AG08395 (cell line): ENCODE measurements at places on chromosomes 4 and X.

- DNase-seq, result no peak
These were observed 84.8 kb upstream of the TFDP3 start for GRCh38 chrX:133302775-133303445.

DNA sequence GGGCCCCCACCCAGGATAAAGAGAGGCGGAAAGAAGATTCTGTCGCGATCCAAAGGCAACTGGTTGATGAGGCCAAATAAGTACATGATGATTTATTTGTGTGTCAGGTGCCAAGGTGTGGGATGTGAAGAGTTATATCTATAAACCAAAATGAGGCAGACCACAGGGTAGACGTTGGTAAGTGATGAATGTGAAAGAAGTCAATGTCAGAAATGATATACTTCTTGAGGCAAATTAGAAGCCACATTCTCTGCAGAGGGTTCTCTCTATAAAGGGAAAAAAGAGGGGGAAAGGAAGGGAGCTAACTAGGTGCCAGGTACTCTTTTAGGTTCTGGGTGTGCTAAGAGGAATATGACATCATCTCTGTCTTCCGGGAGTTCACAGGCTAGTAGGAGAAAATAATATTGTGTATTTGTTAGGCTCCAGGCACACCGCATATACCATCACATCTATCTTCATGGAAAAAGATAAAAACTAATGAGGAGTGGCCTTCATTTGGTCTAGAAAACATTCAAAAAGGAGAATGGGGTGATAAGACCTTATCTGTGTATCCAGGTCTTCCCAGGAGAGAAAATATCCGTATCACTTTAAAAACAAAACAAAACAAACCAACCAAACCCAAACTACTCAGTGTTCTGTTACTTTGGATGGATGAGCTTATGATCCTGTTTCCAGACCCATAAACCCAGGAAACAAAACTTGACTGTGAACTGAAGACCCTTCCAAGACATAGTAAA lies 4.8 kb upstream of the SH2D1A start:
- DNase-seq, result no peak

DNA sequence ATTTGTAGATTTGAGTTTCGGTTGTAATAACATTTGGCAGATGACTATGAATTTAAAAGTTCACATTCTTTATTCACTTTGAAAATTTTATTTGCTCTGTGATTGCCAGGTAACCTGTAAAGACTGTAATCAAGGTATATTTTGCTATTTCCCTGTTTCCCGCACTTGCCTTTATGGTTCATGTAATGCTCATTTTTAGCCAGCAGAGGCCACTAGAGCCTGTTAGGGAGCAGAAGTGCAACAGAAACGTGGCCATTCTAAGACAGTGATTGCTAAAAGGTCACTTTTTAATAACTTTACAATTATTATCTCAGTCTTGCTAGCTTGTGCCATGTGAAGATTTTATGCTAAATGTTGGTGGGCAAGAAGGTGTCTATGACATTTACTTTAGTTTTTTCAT lies 12.4 kb downstream of the YIPF6 start:
- DNase-seq, result peak; percentile 58

DNA sequence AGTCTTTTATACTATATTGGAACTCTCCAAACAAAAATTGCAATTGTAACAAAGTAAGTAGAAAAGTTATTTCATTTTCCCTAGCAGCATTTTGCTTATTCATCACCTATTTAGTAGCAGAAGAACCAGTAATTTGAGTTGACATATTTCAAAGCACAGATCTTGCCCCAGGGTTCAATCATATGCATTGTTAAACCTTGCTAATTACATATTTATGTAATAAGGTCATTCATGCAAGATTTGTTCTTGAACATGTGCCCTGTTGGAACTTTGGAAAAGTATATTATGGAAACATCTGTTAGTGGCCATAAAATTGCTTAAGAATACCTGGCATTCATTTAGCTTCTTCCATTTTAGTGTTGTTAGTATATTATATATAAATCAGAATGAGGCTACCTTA lies 191.7 kb downstream of the TLL1 start:
- no peak for DNase-seq

DNA sequence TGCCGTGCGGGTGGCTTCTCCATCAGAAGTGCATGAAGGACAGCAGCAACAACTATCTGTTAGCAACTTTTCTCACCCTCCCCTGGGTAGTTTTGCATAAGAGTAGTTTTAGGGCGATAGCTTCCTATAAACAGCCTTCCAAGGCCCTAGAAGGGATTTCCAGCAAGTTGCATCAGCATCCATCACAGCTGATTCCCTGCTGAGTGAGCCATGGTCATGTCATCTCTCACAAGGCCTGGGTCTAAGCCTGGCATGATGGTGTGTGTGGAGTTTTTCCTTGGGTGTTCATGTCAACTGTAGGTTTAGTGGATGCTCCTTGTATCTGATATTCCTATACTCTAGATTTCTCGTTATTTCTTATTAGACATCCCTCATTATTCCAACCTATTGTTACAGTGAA lies 2324.7 kb upstream of the AGA start:
- no peak for DNase-seq

DNA sequence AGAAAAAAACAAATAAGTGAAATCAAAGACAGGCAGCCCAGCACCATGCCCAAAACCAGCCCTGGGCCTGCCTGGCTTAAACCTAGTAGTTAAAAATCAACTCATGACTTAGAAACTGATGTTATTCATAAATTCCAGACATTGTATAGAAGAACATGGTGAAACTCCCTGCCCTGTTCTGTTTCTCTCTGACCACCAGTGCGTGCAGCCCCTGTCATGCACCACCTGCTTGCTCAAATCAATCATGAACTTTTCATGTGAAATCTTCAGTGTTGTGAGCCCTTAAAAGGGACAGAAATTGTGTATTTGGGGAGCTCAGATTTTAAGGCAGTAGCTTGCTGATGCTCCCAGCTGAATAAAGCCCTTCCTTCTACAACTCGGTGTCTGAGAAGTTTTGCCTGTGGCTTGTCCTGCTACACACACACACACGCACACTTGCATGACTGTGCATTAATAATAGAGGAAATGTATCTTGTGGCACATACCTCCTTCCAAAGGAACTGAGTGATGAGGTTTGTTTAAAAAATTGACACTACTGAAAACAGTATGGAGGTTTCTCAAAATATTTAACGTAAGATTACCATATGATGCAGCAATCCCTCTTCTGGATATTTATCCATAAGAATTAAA lies 39.2 kb upstream of the UGT2B7 start:
- DNase-seq, result no peak

- DNase-seq, result no peak
These were observed 80.9 kb downstream of the ZNF718 start for GRCh38 chr4:205097-205756.

DNA sequence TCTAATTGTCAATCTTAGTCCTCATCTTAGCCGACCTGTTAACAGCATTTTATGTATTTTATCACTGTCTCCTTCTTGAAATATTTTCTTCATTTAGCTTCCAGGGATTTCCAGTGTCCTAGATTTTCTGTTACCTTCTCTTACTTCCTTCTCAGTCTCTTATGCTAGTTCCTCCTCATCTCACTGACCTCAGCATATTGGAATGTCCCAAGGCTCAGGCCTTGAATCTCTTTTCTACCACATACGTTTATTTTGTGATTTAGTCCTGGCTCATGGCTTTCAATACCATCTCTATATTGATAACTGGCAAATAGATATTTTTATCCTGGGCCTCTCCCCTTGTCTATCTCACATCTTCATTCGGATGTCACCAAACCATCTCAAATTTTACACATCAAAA lies 61.1 kb downstream of the IQCM start:
- DNase-seq, result peak; percentile 27

GRCh38 chrX:39112143-39112542 lies 310.9 kb downstream of the MID1IP1 start:
- DNase-seq, result no peak

DNA sequence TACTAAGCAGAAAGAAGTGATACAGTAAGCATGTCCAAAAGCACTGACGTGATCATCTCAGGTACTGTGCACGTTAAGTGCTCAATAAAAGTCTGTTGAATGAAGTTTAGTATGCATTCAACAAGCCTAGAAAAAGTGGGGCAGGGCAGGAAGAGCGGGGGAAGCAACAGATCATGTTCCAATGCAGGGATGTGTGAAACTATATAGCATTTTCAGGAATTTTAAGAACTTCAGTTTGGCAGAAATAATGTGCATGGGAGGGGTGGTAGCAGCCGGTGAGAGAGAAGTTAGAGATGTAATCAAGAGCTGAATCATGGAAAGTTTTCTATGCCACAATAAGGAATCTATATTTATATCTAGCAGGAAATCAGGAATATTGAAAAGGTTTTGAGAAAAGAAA lies 19.2 kb upstream of the CCNA2 start:
- no peak for DNase-seq

- DNase-seq, result no peak
These were observed 48.6 kb downstream of the BCOR start for GRCh38 chrX:40049084-40049641.

DNA sequence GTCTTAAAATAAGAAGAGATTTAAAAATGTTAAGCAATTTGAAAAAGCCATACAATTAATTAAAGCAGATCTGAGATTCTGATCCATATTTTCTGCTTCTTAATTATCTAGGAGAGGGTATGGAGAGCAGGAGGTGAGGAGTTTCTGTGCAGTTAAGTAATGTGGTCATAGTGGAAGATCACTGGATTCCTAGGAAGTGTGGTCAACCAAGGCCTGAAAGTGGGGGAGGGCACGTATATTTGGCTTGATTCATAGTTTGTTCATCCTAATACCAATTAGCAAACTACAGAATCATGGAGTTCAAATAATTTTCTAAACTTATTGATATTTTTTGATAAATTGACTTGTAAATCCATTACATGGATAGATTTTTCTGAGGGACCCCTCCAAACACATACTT lies 768.3 kb downstream of the RAPGEF2 start:
- no peak for DNase-seq

DNA sequence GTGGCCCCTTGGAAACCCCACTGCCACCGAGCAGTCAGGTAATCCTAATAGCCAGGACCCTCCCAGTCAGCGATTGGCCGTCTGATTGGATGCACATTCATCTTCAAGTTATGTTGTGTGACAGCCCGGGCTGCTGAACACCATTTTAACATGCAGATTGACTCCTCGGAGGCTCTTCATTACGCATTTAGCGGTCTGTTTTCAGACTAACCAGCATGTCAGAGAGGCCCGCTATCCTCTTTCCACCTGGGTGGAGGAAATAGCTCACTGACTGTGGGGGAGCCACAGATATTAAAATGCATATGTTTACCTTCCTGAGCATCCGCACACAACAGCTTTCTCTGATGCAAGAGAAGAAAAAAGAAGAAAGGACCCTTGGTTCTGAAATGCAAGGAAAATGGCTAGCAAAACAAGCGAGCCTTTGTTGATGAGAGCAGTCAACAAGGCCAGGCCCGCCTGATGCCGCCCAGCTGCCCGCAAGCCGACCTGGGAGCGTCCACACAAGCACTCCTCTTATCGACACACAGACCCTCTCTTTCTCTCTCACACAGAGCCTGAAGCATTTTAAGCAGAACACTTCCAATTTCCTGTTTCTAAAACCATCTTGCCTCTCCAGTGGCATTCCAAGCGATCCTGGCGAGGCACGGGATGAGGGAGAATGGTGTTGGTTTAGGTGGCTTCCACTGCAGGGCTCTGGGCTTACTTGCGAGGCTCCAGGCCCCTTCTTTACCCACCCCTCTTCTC lies 118.3 kb downstream of the MGST2 start:
- no peak for DNase-seq

DNA sequence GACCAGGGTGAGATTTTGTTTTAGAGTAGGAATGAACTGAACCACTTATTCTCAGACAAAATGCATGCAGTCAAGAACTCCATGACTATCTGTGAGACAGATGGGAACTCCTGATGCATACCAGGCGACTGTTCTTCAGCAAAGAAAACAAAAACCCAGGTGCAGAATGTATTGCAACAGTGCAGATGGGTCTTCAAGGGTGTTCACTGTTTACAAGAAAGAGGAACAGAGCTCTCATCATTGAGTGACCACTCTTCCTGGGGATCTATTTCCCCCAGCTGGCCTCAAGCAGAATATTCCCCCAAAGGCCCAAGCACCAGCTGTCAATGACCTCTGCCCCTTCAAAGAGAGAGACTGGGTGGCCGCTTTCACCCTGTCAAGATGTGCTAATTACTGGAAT lies 39.7 kb upstream of the BMP3 start:
- no peak for DNase-seq

GRCh38 chr4:141652161-141652778 lies 15.9 kb downstream of the IL15 start:
- DNase-seq, result peak; percentile 33

- peak; percentile 53 for DNase-seq
These were observed 11.0 kb upstream of the CXCL2 start for GRCh38 chr4:74109870-74110605.

DNA sequence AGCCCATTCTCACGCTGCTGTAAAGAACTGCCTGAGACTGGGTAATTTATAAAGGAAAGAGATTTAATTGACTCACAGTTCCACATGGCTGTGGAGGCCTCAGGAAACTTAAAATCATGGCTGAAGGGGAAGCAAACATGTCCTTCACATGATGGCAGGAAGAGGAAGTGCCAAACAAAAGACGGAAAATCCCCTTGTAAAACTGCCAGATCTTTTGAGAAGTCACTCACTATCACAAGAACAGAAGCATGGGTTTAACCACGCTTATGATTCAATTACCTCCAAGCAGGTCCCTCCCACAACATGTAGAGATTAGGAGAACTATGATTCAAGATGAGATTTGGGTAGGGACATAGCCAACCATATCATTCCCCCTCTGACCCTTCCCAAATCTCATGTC lies 335.5 kb downstream of the IL15 start:
- DNase-seq, result no peak

DNA sequence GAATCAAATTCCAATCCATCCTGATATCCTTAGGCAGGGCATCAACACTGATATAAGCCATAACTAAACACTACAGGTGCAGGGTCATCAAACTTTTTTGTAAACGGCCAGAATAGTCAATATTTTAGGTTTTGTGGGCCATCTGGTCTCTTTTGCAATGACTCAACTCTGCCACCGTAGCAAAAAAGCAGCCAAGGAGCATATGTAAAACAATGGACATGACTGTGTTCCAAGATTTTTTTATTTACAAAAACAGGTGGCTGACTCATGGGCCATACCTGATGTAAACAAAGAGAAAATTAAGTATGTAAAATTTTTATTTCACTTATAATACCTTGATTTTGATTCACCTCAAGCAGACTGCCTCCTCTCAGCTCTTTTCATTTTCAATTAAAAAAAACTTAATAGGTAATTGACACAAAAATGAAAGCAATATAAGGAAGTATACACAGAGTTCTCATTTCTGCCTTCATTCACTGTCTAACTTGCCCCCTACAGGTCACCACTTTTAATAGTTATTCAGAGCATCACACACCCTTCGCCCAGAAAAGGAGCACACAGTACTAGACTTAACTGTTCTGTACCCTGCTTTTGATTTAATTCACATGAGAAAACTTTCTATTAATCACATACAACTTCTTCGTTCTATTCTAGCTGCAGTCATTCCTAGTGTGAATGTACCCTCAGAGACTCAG lies 35.3 kb upstream of the GPM6B start:
- no peak for DNase-seq
